ENCODE measurements at places on chromosomes 3 and 15.

- DNase-seq, result no peak
Observed at GRCh38 chr15:83843471-83843871, 189.5 kb downstream of the ADAMTSL3 start.

- no peak for DNase-seq
Observed at GRCh38 chr3:122074621-122075265, 19.6 kb downstream of the CD86 start.

DNA sequence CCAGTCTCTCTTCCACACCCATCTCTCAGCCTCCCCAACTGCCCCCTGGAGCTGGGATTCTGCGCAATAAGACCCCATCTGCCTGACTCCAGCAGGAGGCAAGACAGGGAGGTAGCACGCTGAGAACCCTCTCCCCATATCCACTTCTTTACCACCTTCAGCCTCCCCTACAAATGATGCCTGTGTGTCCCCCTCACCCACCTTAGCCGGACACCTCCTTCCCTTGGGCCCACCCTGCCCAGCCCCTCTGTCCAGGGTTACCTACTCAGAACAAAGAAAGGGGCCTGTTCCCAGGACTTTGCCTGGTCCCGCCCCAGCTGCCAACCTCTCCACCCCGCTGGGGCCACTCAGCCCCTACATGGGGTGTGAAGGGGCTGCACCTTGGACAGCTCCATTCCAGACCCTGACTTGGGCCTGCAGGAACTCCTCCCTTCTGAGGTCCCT, 40.8 kb upstream of the ATP2B2 start:
- no peak for DNase-seq

DNA sequence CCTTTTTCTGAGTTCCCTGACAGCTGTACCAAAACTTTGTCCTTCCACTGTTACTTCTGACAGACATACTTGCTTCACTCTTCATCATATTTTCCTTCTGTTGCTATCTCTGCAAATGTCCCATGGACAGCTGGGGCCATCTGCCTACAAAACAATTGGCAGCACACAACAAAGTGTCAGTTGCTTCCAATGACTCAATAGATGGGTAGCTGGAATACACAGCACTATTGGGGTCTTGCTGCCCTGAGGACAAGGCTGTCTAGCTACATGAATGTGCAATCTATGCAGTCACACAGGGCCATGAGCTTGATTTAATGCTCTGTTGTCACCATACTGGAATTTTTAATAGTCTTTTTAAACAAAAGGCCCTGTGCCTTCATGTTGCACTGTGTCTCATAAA, 192.8 kb downstream of the DTWD1 start:
- DNase-seq, result no peak

GRCh38 chr3:189883113-189883753, 237.5 kb downstream of the P3H2 start:
- DNase-seq, result no peak

- no peak for DNase-seq
Observed at GRCh38 chr3:47855461-47856383, 52.8 kb downstream of the DHX30 start.

DNA sequence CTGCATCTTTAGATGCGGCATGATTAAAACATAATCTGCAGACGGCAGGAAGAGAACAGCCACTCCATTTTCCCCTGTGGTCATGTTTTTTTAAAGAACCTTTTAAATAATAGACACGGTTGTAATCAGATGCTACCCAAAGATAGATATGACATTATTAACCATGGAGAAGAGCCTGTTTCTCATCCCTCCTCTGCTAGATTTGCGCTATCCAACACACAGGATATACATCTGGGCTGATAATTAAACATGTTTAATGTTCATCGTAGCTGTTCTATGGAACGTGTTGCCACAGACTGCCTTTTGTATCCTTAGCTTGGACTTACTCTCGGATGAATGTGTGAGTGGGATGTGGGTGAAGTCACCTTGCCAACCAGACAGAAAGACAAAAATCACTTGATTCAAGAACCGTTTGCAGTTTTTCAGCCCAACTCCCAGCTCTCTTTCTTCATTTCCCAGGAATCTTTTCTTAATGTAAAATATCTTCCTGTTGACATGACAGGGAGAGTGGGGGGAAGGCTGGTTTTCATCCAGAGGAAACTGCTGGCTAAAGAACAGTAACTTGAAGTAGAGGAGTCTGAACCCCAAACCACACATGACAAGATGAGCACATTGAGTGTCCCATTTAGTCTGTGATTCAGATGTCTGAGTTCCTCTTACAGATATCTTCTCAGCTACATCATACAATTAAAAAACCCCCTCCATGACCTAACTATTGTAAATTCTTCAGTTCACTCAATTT, 118.6 kb upstream of the PRICKLE2 start:
- DNase-seq, result no peak

DNA sequence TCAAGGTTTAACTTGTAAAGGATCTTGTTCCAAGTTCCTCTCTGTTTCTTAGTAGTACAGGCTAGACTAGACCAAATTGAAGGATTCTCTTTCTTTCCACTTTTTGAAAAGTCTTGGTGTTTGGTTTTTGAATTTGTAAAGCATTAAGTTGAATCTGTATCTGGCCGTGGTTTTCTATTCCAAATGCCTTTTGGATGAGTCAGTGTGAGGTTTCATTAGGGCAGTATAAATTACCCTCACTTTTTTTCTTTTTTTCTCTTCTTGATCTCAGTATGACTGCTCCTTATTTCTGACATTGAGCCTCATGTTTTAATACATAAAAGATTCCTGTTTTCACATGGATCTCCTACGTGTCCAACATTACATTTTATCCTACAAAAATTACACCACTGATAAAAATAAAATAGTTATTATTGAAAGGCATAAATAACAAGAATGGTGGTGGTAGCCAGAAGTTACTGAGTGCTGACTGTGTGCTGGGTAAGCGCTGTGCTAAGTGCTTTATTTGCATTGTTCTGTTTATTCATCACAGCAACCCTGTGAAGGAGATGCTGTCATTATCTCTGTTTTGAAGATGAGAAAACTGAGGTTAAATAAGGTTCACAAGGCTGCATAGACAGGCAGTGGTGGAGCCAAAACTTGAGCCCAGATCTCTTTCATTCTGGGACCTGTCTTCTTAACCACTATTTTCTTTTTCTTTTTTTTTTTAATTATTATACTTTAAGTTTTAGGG, 48.3 kb downstream of the MITF start:
- no peak for DNase-seq

DNA sequence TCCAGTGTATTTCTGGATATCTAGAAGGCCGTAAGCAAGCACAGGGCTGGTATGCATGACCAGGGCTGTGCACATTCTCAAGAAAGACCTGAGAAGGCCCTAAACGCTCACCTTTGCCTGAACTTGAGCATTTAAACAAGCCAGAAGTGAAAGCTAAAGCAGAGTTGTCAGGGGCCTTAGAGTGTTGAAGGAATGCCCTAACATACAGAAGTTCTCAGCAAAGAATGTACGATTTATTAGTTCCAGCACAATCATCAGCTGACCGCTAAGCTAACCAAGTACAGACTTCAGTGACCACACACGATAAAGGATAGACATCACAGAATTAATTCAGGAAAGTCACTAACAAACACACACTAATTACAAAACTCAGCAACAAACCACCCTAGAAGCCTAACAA, 8.7 kb downstream of the HLTF start:
- no peak for DNase-seq

DNA sequence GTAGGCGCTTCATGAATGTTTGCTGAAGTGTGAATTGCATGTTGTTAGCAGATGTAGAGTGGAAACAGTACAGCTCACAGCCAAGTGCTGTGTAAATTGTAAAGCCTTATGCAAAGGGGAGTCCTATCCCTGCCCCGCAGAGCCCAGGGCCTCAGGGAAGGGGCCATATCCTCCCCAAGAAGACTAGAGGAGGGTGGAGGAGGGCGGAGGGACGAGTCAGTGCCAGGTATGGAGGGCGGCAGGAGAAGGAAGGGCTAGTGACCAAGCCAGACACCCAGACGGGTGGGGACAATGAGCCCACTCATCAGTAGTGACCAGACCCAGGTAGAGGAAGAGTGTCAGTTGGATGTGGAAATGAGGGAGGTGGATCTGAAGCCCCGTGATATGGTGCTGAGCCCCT, 45.2 kb downstream of the ZNF710 start:
- DNase-seq, result no peak

DNA sequence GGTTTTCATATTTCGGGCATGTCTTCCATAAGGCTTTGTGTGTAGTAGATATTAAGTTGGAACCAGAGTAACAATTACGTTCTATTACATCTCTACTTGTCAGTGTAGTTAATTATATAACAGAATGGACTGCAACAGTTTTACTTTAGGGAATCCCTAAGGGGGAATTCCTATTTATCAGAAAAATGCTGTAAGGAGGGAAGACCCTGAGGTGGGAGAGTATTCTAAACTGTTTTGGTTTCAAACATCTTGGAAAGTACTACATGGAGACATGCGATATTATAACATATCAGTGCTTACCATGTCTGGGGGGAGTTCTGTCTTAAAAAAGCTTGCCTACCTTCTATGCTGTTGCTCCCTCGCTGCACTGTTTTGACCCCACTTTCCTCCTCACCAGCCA, 238.1 kb downstream of the LPP start:
- DNase-seq, result no peak

DNA sequence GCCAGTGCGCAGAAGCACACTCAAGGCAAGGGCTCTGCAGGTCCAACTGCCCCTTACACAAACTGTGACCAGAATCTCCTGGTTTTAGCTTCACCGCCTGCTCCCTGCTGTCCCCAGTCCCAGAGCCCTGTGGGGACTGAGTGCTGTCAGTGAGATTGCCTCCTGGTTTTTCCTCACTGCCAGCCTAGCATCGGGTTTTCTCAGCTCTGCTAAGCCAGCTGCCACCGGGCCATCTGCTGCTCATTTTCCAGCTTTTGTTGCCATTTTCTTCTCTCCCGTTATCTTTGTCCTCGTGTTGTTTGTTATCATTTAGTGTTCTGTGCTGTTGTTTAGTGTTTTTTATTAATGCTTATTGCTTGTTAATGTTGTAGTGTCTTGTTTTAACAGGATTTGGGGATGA, 79.5 kb upstream of the BLM start:
- no peak for DNase-seq

DNA sequence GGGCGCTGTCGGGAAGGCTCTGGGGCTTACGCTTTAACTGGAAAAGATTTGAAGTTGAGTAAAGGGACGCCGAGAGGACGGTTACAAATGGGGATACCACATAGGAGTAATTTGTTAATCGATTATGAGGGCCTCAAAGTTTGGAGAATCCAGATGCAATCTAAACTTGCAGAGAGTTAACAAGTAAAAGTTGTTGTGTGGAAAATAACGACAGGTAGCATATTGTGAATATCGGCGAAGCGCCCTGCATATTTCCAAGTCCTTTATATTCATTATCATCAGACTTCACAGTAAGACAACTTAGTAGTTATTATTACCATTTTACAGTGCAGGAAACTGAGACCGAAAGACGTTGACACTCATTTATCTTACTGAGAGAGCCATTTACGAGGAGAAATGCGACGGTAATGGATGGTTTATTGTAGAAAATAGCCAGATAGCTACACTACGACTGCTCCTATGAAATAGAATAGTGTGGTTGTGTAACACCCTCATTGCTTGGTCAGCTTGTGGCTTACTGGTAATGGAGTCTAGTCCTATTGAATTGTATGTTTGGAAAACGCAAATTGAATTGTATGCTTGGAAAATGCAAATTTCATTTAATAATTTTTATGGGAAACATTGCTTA, 700 bp downstream of the MKRN2 start:
- DNase-seq, result no peak

DNA sequence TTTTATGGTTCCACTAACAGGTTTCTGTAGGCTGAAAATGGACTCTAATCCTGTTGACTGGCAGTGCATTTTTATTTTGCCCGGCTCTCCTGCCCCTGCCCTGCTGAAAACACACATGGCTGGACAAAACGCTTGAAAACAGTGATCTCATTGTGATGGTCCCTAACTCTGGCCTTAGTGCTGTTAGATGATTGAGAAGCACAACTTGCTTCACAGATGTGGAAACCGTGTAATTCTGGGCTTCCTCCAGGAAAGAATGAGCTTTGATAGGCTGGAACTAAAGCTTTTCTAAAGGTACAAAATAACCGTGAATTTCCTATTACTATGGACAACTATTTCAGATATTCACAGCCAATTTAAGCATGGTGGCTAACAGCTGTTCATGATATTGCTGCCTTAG, 121.4 kb downstream of the VGLL3 start:
- no peak for DNase-seq

- DNase-seq, result no peak
Observed at GRCh38 chr15:52491472-52491871, 37.2 kb downstream of the MYO5A start.

DNA sequence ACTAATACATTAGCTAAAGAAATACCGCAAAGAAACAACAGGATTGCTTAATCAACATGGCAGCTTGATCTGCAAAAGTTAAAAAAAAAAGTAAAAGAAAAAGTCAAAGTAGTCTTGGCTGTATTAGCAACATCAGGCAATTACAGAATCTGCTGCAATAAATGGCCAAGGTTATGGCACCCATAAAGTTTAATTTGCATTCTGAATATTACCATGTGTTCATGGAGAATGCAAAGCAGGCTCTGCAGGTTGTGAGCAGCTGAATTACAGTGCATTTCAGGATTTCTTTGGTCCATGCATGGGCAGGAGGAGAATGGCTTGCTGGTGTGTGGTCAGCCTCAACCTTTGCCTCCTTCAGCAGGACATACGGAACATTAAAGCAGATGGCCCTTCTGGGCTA, 199.1 kb upstream of the AZI2 start:
- DNase-seq, result no peak

GRCh38 chr3:138936741-138937689, 9.9 kb downstream of the FOXL2 start:
- no peak for DNase-seq

DNA sequence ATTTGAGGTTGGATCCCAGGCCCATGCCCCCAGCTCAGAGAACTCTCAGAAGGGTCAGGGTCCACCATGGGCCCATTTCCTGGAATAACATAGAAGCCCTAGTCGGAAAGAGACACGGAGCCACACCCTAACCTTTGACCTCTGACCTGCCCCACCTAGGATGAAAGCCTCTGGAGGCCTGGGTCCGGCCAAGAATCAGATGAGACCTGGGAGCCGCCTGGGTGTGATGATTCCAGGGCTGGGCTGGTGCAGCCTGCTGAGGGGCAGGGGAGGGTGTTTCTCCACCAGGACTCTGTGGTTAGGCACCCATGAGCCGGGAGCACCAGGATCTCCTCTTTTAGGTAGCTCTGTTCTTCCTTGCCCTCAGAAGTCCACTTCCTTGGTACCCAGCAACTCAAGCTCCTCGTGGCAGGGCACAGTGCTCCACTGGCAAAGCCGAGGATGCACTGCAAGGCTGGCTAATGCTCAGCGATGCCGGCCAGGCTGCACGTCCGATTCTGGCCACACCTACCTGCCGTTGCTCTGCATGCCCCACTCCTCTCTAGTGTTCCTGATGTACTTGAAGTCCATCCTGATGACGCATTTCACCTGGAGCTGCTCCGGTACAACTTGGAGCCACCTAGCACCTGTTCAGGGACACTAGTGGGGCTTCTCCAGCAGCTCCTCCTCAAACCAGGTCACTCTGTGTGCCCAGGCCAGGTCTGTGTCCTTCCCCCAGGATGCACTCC, 57.4 kb downstream of the ZNF445 start:
- DNase-seq, result no peak
